Endothelial cell of umbilical vein (primary cell): ENCODE measurements at places on chromosomes 1 and 21. TPM values are rescaled to one million over a fixed set of nuclear protein-coding genes. Genes with fewer than 3 reads are reported as not detected.
A peak's percentile ranks its signal among the peaks of the same experiment; 100 is the strongest.

GRCh38 chr1:56291374-56291919 is 287.9 kb downstream of the PLPP3 start:
- no peaks in the 10 kb centered on the region for H3K4me1 ChIP-seq
- H3K4me3 ChIP-seq, result no peak overlapping the region
- peak; percentile 50 for DNase-seq
- H3K27ac ChIP-seq, result no peak overlapping the region
- no peaks in the 10 kb centered on the region for H3K27me3 ChIP-seq

The UBE2U gene
- not detected in 2 replicates for total RNA-seq

DNA sequence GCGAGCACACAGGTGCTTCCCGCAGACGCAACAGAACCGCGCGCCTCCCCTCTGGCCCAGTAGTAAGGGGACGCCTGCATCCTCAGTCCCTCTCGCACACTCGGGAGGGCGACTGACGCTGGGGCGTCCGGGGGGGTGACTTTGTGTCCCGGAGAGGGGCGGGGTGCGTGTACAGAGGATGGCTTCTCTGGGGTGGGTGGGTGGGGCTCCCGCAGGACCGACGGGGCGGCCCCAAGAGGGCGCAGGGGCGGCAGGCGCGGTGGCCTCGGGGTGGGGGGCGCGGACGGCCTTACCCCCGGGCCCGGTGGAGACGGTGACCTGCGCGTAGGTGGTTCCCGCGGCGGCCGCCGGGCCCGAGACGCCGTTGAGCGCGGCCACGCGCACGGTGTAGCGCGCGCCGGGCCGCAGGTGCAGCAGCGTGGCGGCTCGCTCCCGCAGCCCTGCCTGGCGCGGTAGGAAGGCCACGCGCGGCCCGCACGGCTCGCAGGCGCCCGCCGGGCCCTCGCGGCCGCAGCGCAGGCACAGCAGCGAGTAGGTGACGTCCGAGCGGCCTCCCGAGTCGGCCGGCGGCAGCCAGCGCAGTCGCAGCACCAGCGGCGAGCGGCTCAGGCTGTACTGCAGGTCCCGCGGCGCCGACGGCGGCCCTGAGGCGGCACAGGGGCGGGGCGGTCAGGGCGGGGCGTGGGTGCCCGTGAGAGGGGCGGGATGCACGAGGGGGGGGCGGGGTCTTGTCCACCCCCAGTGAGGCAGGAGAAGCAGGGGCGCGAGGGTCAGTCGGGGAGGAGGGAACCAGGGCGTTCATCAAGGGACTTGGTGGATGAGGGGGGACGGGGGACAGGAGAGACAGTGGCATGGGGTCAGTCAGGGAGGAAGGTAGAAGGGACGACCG is 12.1 kb downstream of the EPHA10 start:
- DNase-seq, result no peak
- no peak overlapping the region for H3K4me3 ChIP-seq
- H3K4me1 ChIP-seq, result no peaks in the 10 kb centered on the region
- no peak overlapping the region for H3K27ac ChIP-seq
- H3K36me3 ChIP-seq, result no peaks in the 10 kb centered on the region

DNA sequence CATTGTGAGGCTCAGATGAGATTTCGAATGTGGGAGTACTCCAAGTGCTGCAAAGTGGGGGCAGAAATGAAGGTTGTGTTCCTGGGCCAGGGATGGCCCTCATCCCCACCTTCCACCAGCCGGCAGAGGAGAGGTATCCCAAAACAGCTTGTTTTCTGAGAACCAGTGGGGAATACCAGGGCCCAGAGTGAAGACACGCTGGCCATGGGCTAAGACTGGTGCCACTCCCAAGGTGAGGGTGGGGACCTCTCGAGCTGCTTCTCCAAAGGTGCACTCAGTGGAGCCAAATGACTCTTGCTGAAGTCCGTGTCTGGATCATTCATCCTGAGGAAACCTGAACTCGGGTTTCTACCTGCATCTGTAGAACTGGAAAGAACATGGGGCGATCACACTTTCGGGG is 22.1 kb downstream of the KCNA2 start:
- H3K27ac ChIP-seq, result no peak overlapping the region
- DNase-seq, result no peak
- no peak overlapping the region for H3K4me3 ChIP-seq

DNA sequence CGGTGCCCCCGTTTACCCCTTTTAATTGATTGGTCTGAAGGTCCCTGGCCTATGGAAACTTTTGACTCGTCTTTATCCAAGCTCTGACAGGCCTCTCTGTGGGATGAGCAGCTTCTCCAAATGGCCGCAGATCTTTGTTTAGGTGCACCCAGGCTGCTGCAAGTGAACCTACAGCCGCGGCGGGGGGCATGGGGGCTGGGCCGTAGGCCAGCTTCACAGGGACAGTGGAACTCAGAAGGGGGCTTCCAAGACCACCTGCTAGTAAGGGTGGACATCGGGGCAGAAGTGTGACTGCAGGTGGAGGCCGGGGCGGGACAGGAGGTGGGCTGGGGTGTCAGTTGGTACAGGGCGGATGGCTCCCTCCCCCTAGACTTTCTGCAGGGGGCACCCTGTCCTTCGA is 257.5 kb downstream of the SIPA1L2 start:
- H3K36me3 ChIP-seq, result no peaks in the 10 kb centered on the region
- no peak overlapping the region for H3K27ac ChIP-seq
- no peak overlapping the region for H3K4me3 ChIP-seq
- no peak for DNase-seq
- peaks cover 4% of the 10 kb centered on the region for H3K4me1 ChIP-seq
